ENCODE measurements at places on chromosomes 3 and 15.
A peak's percentile ranks its signal among the peaks of the same experiment; 100 is the strongest.

- DNase-seq: no peak
Observed at GRCh38 chr3:37594873-37595783, 266.6 kb upstream of the CTDSPL start.

GRCh38 chr15:81758818-81759284, 287.0 kb downstream of the MEX3B start:
- DNase-seq: no peak

DNA sequence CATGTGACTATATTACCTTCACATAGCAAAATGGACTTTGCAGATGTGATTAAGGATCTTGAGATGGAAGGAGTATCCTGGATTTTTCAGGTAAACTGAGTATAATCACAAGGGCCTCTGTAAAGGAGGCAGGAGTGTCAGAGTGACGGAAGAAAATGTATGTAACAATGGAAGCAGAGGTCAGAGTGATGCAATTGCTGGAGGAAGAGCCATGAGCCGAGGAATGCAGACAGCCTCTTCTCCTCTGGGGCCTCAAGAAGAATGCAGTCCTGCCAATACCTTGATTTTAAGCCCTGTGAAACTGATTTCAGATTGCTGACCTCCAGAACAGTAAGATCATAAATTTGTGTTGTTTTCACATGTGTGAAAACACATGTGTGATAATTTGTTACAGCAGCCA, 15.1 kb downstream of the HEMK1 start:
- no peak for DNase-seq

DNA sequence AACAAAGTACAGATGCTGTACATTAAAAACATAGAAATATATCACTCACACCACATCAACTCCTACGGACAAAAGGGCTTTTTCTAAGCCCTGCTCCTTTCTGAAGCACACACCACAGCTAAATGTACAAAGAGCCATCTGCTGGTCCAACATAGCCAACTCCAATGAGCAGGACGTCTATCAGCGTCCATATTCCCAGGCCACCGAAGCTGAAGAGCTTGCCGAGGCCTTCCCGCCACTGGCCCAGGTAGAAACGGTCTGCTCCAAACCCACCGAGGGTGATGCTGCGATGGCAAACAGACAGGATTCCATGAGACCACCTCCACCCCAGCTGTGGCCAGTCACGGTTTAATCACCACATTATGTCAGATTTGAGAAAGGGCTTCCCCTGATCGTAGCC, 9.8 kb downstream of the TM2D3 start:
- DNase-seq: no peak

GRCh38 chr3:114451051-114451451, 157.2 kb downstream of the TIGIT start:
- no peak for DNase-seq

- DNase-seq: no peak
Observed at GRCh38 chr15:60744826-60745460, 266.0 kb upstream of the ICE2 start.

DNA sequence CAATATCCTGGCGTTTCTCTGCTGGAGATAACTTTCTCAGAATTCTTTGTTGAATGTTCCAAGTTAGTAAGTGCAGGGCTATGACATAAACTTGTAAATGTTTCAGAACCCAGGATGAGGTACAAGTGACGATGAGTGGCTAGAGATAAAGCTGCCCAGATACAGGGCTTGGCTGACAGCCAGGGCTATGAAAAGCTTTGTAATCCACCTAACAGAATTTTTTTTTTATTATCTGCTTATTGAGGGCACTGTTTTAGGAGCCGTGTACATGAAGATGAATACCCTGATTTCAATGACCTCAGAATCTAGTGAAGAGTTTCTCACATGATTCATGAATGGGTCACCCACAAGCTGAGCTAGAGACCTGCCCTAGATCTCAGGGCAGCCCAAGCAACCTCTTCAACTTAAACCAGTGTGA, 431.4 kb downstream of the DIPK2A start:
- no peak for DNase-seq

DNA sequence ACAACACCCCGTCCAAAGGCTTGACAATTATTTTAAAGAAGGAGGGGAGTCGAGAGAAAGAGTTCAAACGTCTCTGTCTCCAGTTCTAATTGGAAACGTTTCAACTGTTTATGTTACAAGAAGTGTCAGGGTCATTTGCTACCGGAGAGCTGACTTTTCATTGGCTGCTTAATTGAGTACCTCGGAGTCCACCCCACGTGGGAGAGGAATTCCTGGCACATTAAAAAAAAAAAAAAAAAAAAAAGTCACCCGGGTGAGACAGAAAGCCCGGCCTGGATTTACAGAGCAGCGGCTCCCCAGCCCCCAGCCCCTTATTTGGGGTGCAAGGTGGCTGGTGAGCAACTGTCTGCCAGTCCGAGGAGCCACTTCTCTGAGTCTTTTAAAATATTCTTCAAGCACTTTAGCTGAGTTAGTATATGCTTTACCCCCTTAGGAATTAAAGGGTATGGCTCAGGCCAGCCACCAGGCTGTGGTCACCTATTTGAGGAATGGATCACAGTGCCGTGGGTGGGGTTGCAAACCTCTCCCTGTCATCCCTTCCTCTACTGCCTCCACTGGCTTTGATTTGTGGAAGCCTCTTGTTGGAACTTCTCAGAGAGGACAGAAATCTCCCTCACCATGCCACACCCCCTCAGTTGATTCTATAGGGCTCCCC, 3.9 kb upstream of the TLE3 start:
- DNase-seq: peak; percentile 93

DNA sequence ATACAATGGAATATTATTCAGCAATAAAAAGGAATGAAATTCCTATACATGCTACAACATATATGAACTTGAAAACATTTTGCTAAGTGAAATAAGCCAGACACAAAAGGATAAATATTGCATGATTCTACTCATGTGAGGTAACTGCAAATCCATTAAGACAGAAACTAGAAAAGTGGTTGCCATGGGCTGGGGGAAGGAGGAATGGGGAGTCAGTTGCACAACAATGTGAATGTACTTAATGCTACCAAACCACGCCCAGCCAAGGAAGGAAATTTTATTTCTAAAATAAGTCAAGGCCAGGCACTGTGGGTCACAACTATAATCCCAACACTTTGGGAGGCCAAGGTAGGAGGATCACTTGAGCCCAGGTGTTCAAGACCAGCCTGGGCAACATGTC, 9.8 kb upstream of the GMPPB start:
- no peak for DNase-seq

DNA sequence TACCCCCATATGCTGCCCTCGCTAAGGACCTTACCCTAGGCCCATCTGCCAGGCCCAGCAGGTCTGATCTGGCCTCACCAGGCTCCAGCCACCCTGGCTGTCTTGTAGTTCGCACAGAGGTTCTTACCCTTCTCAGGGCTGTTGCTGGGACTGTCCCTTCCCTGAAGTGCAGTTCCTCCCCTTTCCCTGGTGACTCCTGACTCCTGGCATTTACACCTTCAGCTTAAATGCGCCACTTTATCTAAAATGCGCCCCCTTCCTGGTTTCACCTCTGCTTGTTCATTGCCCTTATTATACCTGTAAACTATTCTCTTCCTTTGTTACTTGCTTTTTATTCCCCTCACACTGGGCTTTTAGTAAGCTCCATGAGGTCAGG, 835 bp upstream of the TTLL3 start:
- peak; percentile 35 for DNase-seq

DNA sequence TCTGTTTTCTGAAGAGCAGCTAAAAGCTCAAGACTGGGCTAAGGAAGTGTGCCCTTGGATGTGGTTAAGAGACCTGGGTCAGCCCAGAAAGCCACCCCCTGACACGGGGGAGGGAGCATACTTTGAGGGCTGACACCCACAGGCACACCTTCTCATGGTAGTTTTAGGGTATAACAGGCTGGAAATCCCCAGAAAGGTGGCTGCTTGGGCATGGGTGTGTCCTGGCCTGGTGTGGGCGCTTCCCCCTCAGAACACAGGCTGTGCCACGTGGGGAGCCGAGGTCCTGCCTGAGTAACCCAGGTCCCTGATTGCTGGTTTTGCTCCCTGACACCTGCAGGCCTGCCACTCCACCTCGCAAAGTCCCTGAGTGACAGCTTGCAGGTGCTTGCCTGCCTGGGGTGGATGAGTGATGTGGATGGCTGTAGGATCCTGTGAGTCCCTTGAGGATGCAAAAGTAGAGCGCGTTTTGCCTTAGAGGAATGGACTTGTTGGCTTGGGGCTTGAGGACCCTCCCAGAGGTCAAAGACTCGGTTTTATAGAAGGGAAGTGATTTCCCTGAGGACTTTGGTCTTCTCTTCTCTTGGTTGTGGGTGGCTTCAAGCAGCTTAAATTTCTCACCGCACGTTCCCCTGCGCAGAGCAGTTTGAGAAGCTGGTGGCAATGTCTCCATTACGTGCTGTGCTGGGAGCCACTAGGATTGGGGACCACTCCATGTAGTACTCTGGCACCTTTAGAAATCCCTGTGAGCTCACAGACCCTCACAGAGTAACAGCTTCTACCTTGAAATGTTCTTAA, 94.4 kb downstream of the DNASE1L3 start:
- no peak for DNase-seq

DNA sequence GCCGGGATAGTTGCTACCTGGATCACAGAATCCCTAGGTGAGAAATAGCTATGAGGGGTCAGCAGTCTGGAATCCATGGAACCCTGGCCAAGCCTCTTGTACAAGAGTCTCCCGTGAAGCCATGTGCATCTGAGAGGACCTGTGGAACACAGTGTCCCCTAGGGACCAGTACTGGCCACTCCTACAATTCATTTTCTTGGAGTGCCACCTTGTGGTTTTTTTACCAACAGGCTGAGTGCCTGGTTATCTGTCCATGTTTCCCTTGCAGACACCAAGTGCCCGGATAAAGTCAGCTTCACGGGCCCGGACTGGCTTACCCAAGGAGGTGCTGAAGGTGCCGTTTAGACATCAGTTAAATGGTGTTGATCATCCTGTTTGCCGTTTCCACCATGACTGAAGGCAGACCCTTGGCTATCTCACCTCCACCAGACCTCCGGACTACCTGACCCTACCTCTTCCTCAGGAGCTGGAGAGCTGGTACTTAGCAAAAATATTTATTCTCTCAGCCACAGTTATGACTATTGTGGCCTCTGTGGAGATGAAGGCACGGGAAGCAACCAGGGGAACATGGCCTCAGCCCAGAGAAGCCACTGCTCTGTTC, 93.9 kb downstream of the RBPMS2 start:
- DNase-seq: peak; percentile 79

DNA sequence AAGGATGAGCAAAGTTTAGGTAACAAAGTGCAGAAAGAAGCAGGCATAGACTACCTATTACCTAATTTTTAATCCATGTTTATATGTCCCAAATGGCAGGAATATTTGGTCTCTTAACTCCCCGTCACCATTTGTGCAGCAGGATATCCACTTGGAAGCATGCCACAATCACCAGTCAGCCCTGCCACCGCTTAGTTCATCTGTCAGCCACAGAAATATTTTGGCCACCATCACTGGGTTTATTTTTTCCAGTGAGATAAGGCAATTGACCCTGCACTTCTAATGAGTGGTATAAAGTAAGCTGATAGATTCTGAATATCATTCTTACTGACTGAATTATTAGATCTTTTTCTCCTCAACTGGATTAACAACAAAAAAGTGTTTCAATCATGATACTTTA, 152.9 kb upstream of the SOX2 start:
- no peak for DNase-seq

DNA sequence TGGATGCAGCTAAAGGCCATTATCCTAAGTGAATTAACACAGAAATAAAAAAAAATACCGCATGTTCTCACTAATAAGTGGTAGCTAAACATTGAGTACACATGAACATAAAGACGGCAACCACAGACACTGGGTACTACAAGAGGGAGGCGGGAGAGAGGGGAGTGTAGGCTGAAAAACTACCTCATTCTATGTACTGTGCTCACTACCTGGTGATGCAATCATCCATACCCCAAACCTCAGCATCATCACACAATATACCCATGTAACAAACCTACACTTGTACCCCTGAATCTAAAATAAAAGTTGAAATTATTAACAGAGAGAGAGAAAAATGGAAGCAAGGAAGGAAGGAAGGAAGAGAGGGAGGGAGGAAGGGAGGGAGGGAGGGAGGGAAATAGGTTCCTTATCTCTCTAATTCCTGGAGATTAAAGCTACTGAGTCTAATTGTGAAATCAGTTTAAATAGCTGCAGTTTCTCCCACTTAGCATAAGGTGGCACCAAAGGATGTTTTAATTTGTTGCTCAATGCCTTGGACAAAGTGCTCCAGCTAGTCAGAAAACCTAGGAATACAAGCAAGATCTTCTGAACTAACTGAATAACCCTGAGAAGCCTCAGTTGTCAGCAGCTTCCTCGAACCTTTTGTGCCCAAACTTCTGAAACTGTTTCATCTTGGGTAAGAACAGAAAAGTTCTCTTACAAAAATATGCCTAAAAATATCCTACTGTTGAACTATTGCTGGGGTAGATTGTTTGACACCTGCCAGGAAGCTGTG, 79.4 kb upstream of the ATP11B start:
- DNase-seq: peak; percentile 72

- no peak for DNase-seq
Observed at GRCh38 chr3:73719861-73720260, 95.1 kb upstream of the PDZRN3 start.

- no peak for DNase-seq
Observed at GRCh38 chr15:61869656-61870055, 190.6 kb downstream of the VPS13C start.

- DNase-seq: no peak
Observed at GRCh38 chr3:183301937-183302580, 49.0 kb downstream of the B3GNT5 start.

- no peak for DNase-seq
Observed at GRCh38 chr3:105101603-105102002, 265.1 kb upstream of the ALCAM start.

DNA sequence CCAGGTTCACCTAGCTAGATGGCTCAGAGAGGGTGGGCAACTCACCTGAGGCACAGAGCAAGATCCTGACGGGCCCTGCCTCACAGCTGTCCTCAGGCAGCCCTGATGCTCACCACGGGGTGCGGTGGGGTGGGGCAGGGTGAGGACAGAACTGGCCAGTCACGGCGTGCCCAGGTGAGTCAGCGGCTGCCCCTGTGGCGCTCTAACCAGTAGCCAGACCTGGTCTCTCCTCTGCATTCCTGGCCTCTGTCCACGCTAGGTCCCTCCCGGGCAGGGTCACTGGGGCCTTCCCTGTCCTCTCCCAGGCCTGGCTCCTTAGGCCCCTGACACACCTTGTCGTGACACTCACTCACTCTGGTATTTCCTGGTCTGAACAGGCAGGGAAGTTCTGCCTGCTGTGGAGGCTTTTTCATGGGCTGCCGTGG, 901 bp downstream of the ALS2CL start:
- DNase-seq: no peak

DNA sequence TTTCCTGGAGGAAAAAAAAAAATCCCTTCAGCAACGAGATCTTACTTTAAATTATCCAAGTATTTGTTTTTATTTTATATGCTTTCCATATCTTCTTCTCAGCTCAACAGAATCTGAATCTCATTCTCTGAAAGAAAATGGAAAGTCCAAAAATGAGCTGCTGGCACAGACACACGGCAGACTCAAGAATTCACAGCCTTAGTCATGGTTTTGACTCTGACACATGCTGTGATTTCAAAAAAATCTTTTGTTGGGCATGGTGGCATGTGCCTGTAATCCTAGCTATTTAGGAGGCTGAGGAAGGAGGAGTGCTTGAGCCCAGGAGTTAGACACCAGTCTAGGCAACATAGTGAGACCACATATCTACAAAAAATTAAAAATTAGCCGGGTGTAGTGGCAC, 565.0 kb downstream of the MAGI1 start:
- DNase-seq: no peak

GRCh38 chr3:5540532-5540931, 353.0 kb downstream of the EDEM1 start:
- no peak for DNase-seq

All from SK-N-DZ (cell line).